ENCODE measurements at places on chromosomes 11 and 22.

- no peak for DNase-seq
Observed at GRCh38 chr11:102933627-102934026, 21.9 kb downstream of the MMP13 start.

DNA sequence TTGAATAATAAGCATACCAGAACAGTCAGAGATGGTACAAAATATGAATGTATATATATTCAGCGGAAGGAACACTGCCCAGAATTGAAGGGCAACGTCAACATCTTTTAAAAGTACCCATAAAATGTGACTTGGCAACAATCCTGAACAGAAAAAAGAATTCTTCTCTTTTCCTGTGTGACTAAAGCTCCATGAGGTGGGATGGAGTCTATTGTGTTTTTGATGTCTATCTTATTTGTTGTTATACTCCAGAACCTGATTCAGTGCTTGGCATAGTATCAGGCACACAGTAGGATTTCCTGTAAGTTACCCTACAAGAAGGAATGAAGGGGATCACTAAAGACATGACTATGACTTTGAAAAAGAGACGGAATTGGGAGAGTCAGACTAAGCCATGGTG, 10.3 kb downstream of the LDLRAD3 start:
- no peak for DNase-seq

- no peak for DNase-seq
Observed at GRCh38 chr11:47672283-47672730, 29.9 kb upstream of the MTCH2 start.

DNA sequence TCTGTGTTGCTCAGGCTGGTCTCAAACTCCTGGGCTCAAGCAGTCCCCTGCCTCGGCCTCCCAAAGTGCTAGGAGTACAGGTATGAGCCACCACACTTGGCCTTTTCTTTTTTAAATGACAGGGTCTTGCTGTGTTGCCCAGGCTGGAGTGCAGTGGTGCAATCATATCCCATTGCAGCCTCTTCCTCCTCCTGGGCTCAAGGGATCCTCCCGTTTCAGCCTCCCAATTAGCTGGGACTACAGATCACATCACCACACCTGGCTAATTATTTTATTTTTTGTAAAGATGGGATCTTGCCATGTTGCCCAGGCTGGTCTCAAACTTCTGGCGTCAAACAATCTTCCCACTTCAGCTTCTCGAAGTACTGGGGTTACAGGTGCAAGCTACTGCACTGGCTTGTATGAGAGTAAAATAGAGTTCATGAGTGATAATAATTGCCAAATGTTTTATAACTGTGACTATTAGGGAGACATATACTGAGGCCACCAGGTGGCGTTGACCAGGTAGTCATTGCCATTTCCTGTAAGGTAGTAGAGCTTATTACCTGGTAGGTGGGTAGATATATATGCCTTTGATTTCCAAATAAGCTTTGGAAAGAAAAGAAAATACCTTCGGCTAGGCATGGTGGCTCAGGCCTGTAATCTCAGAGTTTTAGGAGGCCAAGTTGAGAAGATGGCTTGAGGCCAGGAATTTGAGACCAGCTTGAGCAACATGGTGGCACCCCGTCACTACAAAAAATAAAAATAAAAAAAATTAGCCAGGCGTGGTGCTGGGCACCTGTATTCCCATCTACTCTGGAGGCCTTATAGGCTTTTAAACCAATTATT, 5.4 kb downstream of the FDX1 start:
- DNase-seq = no peak

DNA sequence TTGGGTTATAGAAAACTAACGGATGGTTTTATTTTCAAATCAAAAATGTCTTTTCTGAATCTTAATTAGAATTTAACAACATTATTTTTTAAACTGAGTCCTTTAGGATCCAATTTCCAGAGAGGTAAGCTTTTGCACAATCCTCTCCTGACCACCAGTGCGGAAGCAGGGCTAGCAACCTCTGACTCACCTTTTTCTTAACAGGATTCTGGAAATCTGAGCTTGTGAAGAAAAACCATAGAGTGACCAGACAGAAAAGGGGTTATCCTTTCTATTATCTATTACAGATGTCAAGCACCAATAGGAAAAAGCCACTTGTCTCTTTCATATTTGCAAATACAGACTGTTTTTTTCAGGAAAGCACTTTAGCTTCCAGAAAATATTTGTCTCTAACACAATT, 25.3 kb downstream of the ALG9 start:
- peak; percentile 65 for DNase-seq

DNA sequence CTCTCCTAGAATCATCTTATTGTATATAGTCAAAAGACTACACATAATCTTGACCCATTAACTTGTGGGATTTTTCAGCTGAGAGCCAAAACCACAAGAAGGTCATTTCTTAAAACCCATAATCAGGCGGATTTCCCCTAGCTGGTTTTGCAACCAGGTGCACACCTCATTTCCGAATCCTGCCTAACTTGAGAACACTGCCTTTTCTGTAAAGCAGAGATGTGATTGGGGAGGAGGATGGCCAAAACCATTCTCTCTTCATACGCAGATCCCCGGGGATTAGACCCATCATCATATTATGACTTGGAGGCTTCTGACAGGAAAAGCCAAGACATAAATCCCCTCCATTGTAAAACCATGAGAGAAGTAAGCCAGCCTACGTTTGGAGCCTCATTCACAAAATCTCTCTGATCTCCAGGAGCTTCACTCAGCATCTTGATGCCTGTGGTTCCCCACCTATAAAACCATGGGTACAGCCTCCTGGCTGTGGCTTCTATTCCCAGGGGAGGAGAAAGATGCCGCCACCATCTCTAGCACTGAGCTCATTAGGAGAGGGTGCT, 191.3 kb downstream of the KIF18A start:
- DNase-seq = no peak

- no peak for DNase-seq
Observed at GRCh38 chr11:123381817-123382554, 48.1 kb upstream of the GRAMD1B start.

- no peak for DNase-seq
Observed at GRCh38 chr11:64877390-64878222, 815 bp downstream of the EHD1 start.

DNA sequence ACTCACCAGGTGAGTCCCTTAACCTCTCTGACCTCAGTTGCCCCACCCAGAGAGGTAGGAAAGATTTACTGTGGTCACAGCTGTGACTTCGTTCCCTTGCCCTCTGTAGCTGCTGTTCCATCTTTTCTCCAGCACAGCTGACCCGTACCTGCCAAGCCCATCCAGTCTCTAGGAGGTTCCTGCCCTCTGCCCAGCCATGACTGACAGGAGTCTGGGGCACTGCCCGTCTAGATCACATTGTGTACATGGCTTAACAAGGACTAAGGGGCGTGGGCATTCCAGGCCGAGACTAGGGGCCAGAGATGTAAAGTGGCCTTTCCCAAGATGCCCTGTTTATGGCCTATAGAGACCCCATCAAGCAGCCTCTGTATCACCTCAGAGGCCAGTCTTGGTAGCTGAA, 132.0 kb downstream of the PARVA start:
- DNase-seq = no peak

DNA sequence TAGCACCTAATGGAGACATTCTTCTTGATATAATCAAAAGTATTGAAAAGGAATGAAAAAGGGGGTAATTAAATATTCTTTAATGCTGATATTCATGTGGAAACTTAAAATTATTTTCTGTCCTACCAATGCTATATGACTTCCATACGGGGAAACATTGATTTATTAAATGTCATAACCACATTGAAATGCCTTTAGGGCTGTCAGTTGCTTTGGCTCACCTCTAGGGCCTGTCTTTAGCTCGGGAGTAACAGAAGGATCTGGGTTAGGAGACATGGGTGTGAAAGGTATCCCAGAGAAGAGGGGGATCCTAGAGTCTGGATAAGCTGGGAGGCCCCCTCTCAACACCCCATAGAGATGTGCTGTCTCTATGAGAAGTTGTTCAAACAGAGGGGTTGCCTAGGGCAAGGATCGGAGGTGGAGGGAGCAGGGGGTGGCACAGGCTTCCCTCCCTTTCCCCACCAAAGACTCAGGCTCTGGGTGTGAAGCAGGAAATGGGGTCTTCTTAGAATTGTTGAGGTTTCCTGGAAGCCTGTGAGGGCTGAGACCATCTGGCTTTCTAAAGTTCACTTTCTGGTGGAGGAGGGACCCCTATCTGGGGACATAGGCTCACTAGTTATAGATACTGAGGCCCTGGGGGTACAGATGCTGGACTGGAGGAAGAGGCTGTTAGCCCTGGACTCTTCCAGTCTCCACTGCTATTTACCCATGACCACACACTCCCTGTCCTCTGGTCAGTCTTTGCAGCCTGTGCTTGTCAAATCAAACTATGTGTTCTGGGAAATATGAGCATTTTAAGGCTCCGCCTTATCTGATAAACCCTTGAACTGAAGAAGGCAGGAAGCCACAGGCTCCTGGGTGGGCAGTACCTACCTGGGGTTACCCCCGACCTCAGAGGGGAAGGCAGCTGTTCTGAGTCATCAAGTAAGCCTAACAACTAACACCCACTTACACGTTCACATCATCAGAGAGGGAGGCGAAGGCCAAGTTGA, 55.8 kb upstream of the RRAS2 start:
- no peak for DNase-seq

DNA sequence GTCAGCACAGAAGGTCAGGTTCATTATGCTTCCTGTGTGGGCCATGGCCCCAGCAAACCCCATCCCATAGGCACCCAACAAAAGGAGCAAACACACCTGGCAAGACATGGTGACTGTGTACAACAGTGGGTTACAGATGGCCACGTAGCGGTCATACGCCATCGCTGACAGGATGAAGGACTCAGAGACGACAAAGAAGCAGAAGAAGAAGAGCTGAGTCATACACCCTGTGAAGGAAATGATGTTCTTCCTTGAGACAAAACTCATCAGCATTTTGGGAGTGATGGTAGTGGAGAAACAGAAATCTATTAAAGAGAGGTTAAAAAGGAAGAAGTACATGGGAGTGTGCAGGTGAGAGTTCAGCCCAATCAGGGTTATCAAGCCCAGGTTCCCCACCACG, 309 bp downstream of the OR8B12 start:
- no peak for DNase-seq

- DNase-seq = no peak
Observed at GRCh38 chr11:118916842-118917388, 8.8 kb downstream of the BCL9L start.

- DNase-seq = no peak
Observed at GRCh38 chr11:69801513-69802335, 17.5 kb downstream of the FGF3 start.

DNA sequence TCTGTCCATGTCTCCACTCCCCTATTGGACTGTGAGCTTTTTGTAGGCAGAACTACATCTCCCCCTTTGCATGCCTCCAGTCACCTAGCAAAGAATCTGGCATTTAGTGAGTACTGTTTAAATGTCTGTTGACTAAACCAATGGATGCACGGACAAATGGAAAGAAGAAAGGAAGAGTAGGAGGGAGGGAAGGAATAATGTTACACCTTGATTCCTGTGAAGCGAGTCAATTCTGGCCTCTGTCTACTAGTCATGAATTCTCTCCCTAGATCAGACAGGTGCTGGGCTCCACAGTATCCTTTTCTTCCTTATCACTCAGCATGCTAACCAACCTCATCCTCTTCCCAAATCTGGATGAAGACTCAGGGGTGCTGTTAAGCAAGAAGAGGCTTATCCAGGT, 33.6 kb downstream of the GALNT18 start:
- DNase-seq = no peak

GRCh38 chr11:112583261-112583893, 322.7 kb upstream of the PLET1 start:
- DNase-seq = no peak
